H9 (cell line): ENCODE measurements at places on chromosomes 5 and 9.
A peak's percentile ranks its signal among the peaks of the same experiment; 100 is the strongest.

DNA sequence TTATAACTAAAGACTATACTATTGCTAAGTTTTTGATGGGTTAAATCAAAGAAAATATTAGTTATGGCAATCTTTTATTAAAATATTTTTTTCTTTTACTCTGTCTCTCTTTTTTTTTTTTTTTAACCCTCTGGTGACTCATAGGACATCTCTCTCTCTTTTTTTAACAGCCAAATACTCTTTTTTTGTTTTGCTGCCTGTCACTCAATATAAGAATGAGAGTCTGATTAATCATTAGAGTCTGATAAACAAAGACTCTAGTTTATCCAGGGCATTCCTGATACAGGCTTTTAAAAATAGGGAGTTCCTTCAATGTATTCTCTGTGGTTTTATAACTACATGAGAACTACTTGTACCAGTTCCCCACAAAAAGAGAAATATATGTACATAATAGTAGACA is 77.3 kb downstream of the SLC38A9 start:
- DNase-seq = no peak

GRCh38 chr9:16361118-16361517 is 509.4 kb downstream of the BNC2 start:
- no peak for DNase-seq

GRCh38 chr9:34158362-34158869 is 20.4 kb upstream of the UBAP1 start:
- DNase-seq = no peak

DNA sequence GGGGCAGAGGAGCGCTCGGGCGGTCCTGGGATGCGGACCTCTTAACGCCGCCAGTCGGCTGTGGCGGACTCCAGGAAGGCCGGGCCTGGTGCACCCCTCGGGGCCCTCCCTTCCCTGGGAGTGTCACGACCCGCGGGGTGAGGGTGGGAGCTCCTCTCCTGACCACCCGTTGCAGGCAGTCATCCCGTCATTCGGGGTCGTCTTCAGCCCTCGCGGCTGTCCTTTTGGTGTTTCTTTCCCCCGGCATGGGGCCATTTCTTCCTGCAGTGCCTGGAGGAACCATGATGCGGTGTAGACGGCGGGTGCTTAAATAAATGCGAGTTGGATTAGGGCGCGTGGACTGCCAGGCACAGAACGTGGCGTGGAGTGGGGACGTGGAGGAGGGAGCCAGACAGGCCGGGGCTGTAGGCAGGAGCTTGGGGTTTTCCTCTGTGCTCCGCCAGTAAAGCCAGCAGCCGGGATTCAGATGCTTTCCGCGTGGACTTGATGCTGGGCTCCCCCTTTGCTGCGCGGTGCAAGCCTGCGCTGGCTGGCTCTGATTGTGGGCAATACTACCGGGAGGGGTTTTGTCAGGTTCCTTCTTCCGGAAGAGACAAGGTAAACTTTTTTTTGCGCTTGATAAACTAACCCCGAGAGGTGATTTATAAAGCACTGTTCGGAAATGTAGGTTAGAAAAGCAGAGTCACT is 868 bp downstream of the KDM4C start:
- peak; percentile 52 for DNase-seq

DNA sequence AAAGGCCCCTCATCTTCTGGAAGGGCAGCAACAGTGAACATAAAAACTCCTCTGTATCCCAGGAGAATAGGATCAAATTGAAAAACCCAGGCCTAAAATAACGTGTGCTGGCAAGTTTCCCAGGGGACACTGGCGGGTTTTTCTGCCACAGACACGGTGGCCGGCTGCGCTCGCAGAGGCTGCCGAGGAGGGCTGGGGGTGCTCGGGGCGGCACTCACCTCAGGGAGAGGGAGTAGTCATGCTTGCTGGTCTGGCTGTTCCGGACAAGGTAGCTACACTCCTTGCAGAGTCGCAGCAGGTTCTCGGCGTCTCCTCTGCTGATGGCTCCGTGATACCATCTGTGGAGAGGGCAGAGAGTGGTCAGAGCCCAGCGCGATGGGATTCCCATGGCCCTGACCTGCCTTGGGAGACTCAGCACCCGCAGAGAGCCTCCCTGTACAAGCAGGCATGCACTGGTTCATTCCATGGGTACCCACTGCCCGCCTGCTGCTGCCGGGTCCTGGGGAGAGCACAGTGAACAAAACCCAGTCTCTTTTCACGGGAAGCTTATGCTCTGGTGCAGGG is 44.6 kb upstream of the SLC25A51 start:
- DNase-seq = no peak

DNA sequence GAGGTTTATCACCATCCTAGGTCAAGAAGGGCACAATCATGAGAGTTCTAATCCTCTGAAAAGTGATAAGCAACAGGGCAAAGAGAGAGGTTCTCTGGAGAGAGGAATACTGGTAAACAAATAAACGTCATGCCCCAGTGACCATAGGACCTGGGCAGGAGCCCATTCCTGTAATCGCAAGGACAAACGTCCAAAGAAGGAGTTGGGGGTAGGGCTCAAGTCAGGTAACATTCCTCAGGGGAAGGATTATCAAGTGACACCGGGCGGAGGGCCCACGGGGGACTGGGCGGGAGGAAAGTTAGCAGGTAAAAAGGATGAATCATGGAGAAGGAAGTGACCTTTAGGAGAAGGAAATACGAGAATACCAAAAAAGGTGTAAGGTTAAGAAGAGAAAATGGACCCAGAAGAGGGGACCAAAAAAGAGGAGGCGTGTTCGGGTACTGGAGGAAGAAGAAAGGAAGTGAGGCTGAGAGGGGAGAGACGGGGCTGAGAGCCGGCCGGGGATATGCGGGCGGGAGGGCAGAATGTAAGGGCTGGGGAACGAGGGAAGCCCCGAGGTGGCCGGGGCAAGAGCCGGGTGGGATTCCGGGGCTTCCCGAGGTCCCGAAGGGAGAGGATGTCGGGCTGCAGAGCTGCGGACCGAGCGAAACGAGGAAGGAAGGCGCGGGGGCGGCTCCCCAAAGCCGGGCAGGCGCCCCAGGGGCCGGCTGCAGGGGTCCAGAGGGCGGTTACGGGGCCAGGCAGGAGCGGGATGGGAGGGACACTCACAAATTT is 583 bp downstream of the DIAPH1 start:
- peak; percentile 72 for DNase-seq

DNA sequence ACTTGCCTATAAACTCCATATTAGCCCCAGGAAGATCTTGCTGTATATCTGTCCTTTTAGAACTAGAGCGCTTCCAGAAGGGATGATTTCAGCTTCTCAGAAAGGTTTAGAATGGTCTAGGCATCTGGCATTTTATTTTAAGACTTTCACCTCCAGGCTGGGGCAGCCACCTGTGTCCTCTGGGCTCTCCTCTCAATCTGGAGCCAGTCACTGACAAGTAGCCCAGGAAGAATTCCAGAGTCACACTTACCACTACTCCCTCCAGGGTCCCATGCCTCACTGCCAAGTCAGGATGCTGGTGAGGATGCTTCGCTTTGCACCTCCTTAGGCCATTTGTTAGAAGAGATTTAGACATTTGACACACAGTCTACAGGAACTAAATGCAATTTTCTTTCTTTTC is 20.8 kb downstream of the B4GALT1 start:
- no peak for DNase-seq

- no peak for DNase-seq
These were observed 4.5 kb downstream of the PSAT1 start for GRCh38 chr9:78301466-78301865.

GRCh38 chr5:154435226-154435625 is 10.6 kb upstream of the SAP30L start:
- no peak for DNase-seq

GRCh38 chr5:172855597-172856292 is 21.7 kb downstream of the ERGIC1 start:
- no peak for DNase-seq

GRCh38 chr5:61670941-61671340 is 338.9 kb downstream of the ZSWIM6 start:
- DNase-seq = no peak

- DNase-seq = peak; percentile 81
These were observed 148.0 kb downstream of the TARS1 start for GRCh38 chr5:33588654-33589372.

DNA sequence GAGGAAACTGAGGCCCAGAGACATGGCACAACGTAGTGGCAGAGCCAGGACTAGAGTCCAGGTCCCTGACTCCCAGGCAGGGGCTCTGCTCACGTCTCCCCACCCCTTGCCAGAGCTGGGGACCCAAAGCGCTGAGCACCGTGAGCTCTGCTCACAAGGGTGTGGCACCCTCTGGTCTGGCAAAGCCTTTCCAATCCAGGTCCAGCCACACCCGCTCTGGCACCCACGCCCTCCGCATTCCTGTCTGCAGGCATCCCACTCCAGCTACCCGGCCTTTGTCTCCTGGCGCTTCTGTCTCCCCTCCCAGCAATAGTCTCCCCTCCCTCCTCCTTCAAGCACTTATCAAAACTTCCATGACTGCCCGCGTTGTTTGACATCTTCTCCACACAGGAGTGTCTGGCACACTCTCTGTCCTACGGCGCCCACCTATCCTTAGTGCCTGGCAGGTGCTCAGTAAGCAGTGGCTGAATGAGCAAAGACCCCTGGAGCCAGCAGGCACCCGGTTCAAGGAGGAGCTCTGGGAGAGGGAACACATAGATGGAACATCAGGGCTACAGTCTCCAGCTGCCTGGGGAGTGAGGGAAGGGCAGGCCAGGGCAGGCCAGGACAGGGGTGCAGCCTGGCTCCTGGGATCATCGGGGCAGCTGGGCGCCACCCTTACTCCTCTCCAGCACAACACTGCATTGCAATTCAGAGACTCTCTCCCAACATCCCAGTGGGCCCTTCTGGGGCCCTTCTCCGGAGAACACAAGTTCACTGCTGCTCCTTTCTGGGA is 12.0 kb downstream of the HIGD2A start:
- no peak for DNase-seq

DNA sequence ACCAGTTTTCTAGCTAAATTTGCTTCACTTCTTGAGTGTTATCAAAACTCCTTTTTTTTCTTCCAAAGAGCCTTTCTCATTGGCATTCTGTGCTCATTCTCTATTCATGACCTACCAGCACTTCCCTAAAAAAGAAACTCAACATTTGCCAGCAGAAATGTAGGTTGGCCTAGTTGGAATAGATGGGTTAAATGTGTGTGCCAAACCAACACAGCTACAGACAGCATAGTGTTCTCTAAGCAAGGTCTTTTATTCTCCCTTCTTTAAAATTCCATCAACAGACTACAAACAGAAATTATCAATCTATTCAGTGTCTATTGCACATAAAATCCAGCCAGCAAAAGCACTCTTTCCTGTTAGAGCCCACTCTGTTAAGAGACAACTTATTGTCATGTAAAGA is 255.8 kb upstream of the PUM3 start:
- no peak for DNase-seq

DNA sequence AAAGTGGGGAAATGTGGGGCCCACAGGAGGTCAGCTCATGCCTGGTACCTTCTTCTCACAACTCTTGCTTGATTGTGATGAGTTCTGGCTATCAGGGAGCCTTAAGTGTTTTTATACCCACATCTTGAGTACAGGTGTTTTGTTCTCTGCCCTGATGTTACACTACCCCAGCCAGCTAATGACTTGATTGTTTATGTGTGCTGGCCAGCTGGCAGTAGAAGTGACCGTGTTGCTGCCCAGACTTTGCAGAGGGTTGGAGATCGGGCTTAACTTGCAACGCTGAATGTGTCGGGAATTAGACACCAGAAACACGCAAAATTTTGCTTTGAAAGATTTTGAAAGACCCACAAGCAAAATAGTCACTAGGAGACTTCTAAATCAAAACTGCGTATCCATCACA is 16.9 kb upstream of the ZDHHC11B start:
- no peak for DNase-seq

GRCh38 chr5:141786700-141787099 is 91.5 kb downstream of the PCDH1 start:
- DNase-seq = no peak

DNA sequence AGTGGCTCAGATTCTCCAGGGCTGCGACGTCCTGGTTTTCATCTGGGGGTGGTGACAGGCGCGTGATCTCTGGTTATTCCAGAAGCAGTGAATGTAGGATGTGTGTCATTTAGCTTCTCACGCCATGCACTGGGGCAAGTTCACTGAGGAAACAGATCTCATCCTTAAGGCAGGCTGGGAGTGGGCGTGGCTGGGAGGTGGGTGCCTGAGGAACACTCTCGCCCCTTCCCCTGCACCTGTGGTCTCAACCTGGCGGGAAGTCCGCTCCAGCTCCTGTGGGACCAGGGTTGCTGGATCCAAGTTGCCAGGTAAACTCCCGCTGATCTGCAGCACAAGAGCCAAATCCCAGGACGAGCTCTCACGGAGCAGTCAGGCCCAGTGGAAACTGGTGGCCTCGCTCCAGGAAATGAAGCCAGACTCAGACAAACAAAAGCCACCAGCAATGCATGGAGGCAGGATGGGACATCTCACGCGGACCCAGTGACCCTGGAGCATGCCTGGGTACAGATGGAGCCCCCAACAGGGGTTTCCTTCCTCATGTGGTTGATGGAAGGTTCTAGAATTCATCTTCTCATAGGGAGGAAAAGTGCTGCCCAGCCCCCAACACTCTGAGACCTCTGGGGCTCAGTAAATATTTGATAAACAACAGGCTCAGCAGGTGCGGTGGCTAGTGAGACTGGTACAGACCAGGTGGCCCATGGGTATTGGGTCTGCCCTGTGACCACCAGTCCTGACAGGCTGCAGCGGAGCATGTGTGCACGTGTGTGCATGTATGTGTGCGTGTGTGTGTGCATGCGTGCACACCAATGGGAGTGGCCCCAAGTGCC is 16.3 kb upstream of the SLC12A7 start:
- no peak for DNase-seq

DNA sequence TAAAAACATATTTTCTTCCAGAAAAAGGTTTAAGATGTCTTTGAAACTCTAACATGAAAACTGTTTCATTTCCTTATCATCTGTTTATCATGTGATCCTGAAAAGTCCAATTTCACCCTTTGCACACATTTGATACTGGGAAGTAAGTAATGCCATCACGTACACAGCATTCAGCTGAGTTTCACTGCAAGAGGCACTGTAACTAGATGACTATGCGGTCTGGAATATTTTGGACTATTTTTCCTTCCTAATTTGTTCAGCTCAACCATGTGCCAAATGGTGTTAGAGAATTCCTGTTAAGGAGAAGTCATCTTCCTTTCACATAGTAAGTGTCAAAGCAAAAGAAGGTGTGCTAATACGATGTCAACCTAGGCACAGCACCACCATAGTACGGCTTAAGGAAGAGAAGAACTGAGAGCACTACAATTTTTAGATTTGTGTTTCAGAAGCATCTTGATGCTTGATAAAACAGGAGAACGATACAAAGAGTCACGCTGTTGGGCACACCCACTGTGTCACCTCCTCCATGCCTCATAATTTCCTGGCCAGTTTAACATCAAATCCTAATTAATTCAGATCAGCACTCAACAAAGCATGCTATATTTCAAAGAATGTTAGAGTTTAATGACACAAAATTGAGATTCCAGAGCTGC is 77.5 kb downstream of the GNAQ start:
- DNase-seq = no peak

DNA sequence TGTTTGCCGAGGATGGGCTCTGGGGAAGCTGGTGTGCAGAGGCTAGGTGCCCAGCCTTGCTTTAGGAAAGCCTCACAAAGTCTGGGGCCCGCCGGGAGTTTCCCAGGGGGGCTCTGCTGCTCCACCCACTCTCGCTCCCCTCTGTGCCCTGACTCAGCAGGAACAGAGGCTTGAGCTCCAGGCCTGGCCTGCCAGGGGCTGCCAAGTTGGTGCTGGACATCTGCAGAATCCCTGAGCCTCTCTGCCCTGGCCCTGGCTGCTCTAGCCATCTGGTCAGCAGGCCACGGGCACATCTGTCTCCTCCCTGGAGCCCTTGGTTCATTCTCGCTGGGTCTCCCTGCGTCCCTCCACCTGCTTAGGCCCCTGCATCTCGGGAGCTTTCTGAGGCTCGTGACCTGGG is 647 bp upstream of the ADAMTSL2 start:
- DNase-seq = no peak

GRCh38 chr5:76269259-76269931 is 133.7 kb upstream of the IQGAP2 start:
- no peak for DNase-seq

GRCh38 chr5:91132550-91132949 is 250.6 kb downstream of the ARRDC3 start:
- DNase-seq = no peak
